Forelimb muscle (tissue), 1 donor: ENCODE measurements at places on chromosomes 5 and 9. TPM values are rescaled to one million over a fixed set of nuclear protein-coding genes. Genes with fewer than 3 reads are reported as not detected.

- DNase-seq = no peak
Observed at GRCh38 chr5:23893561-23893960, 386.2 kb downstream of the PRDM9 start.

TSLP gene
- polyA plus RNA-seq = 0.67 TPM

PLK2 gene
- 78.0 TPM for polyA plus RNA-seq

GRCh38 chr9:123756484-123757106, 173.3 kb downstream of the DENND1A start:
- no peak for DNase-seq

- no peak for DNase-seq
Observed at GRCh38 chr9:78121488-78121887, 89.9 kb upstream of the GNAQ start.

DNA sequence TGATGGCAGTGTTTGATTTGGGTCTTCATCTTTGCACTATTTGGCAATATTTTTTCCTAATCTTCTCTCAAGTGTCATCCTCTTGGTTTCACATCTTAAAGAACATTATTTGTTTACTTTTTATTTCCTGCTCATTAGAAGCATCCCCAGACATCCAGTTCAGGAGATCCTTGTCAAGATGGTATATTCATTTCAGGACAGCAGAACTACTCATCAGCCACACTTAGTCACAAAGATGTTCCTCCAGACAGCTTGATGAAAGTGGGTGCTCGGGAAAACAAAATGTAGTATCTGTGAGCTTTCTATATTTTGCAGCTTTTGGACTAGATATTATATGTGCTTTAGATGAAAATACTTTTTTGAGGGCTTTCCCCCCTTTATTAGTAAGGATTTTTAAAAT, 72.1 kb upstream of the SREK1 start:
- DNase-seq = no peak

DNA sequence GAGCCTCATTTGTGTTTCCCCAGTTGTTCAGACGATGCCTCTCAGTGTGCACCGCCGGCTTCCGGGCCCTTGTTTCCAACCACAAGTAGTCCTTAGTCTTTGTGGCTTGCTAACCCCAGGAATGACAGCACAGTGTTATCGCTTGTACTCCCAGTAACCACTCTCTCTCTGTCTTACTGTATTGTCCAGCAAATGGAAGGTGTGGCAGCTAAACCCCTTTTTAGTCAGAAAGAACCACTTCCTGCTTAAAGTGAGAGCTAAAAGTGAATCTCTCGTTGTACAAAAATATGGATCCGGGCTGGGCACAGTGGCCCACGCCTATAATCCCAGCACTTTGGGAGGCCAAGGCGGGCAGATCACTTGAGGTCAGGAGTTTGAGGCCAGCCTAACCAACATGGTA, 61.3 kb downstream of the ENC1 start:
- DNase-seq = no peak

DNA sequence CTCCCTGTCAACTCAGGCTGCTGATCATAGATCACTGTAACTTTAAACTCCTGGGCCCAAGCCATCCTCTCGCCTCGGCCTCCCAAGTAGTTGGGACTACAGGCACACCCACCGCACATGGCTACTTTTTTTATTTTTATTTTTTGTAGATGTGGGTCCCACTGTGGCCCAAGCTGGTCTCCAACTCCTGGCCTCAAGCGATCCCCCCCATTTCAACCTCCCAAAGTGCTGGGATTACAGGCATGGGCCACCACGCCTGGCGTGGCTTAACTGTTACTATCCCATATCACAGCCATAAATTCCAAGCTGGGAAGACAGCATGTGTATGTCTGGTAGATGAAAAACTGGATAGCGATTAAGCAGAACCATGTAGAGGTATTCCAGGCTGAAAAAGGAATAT, 1.0 kb downstream of the HDAC3 start:
- no peak for DNase-seq

GABRG2 gene
- not detected for polyA plus RNA-seq
